Skeletal muscle cell (primary cell): ENCODE measurements at places on chromosomes 3 and 15.
A peak's percentile ranks its signal among the peaks of the same experiment; 100 is the strongest.

- DNase-seq, result no peak
Observed at GRCh38 chr3:106277731-106278130, 408.9 kb upstream of the CBLB start.

GRCh38 chr3:89216016-89216739, 108.8 kb downstream of the EPHA3 start:
- peak; percentile 3 for DNase-seq

- no peak for DNase-seq
Observed at GRCh38 chr3:105538483-105538882, 171.8 kb downstream of the ALCAM start.

DNA sequence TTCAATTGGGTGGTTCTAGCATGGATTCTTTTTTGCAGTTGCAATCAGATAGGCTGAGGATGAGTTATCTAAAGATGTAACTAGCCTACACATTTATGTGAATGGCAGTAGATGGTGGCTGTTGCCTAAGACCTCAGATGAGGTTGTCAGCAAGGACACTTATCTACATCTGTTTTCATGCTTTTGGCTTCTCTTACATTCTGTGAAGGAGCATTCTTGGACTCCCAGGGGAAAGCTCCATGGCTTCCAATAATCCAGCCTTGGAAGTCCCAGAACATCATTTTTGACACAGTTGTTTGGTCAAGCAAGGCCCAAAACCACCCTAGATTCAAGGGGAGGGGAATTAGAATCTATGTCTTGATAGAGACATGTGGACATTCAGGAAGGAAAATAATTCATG, 332.2 kb upstream of the RBMS3 start:
- DNase-seq, result no peak

DNA sequence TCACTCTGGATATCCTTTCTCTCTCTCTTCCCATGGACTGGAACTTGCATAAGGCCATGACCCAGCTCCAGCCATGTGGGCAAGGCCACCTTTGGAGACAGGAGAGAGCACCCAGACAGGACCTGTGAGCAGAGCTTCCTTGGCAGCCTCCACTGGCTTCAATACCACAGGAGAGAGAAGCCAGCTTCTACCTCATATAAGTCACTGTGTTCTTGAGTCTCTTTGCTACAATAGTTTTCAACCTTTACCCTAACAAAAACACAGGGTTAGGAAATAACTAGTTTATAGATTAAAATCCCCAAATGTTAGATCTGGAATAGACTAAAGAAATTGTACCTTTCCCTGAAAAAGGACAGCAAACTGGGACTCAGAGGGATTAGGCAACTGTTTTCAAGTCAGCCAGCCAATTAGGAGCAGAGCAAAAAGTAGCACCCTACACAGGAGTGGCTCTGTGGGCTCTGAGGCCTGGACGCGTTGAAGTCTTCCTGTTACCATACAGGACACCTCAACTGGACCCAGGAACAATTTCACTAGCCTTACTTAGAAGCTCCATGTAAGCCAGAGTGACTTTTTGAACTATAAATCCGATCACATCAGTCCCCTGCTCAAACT, 211.5 kb upstream of the ICE2 start:
- no peak for DNase-seq
